CD4-positive, alpha-beta T cell treated with Interleukin-21 for 1 hour (primary cell): ENCODE measurements at places on chromosomes 5 and 9.

GRCh38 chr5:169656125-169656901 lies 19.2 kb downstream of the DOCK2 start:
- DNase-seq, result peak; percentile 11

- no peak for DNase-seq
Observed at GRCh38 chr5:128446-128845, 36.5 kb downstream of the PLEKHG4B start.

DNA sequence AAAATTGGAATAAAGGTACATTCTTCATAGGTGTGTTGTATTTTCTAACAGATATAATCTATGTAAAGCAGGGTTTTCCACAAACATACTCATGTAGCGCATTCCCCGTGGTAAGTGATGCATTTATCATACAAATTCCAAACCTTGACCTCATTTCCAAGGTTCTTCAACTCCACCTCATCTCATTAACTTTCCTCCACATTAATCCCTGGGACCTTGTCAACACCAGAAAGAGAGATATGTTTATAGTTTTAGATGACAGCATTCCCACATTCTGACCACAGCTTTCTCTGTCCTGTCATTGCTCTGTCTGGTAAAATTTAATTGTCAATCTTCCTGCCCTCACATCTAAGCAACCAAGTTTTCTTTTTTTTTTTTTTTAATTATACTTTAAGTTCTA lies 415.1 kb downstream of the TMEM161B start:
- no peak for DNase-seq

DNA sequence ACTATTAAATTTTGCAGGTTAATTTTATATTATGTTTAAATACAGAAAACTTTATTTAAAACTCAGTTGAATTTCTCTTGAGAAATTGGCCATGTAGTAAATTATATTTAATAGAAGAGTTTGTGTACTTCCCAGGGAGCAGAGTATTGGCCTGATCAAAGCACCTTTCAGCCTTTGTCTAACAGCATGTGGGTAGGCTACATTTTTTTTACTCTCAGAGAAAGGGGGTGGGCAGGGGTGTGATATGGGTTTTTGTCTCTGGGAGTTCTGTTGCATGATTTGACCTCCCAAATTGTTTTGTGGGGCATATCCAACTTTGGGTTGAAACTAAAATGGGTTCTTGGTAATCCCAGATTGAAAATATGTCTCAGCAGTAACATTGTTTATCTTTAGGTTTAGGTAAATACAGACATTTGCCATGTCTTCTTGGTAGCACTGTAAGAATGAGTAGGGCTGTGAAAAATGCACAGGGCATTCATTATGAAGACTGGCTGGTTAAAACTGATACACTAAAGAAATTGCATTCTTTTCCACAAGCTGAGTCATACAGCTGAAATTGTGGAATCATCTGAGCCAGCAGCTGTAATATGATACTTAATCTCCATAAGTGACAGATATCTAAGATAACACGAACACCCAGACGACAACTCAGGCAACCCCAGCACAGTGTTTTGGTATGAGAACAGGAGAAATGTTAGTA lies 75.4 kb upstream of the CDKN2B start:
- no peak for DNase-seq

DNA sequence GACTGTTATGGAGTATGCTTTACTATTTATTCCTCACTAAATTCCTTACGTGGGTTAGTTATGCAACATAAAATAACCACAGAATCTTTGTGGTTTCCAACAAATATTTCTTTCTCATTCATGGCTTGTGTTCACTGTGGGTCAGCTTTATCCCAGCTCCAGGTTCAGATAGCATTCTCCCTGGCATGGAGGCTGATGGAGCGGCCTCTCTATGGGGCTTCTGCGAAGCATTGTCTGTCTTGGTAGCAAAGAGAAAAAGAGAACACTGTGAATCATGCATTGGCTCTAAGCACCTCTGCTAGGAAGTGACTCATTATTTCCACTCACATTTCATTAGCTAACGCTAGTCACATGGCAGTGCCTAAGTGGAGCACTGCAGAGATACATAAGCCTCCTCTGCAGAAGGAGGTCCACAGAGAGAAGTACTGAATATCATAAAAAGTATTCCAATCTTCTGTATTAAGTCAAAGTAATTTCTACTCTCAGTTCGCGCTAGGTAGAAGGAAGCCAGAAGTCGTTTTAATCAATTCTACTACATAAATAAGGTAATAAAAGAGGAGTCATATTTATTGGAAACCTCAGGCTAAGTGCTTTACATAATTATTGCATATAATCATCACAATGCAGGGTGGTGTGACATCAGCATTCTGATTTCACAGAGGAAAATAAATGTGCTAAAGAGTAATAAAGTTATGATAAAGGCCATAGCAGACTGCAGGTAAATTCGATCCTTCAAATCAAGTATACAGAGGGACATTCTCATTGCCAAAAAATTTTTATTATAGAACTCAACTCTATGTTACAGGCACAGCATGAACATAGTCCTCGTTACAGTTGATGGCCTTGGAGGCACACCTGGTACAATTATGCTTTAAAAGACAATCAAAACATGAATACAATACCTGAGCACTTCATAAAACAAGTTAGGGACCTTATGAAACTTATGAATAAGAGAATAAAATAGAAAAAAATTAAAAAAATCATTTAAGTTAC lies 531.1 kb downstream of the CETN3 start:
- no peak for DNase-seq

DNA sequence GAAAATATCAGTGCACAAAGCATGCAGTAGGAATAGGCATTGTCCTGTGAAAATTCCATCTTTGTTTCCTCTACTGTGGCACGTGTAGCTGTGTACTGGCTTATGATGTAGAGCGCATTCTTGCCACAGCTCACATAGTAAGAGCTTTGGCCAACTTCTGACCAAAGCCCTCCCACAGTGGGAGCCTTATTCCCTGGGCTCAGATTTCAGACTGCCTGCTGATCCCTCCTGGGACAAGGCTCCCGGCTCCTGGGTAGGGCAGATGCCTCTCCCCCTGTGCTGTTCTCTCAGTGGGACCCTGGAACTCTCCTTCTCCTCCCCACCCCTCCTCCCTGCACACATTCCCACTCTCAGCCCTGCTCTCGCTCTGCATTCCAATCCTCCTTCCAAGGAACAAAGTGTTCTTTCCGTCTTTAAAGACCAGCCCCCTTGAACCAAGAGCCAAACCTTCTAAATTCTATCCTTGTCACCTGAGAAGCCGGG lies 17.5 kb downstream of the LCP2 start:
- DNase-seq, result no peak

- no peak for DNase-seq
Observed at GRCh38 chr9:7289773-7290172, 509.8 kb downstream of the DMAC1 start.

DNA sequence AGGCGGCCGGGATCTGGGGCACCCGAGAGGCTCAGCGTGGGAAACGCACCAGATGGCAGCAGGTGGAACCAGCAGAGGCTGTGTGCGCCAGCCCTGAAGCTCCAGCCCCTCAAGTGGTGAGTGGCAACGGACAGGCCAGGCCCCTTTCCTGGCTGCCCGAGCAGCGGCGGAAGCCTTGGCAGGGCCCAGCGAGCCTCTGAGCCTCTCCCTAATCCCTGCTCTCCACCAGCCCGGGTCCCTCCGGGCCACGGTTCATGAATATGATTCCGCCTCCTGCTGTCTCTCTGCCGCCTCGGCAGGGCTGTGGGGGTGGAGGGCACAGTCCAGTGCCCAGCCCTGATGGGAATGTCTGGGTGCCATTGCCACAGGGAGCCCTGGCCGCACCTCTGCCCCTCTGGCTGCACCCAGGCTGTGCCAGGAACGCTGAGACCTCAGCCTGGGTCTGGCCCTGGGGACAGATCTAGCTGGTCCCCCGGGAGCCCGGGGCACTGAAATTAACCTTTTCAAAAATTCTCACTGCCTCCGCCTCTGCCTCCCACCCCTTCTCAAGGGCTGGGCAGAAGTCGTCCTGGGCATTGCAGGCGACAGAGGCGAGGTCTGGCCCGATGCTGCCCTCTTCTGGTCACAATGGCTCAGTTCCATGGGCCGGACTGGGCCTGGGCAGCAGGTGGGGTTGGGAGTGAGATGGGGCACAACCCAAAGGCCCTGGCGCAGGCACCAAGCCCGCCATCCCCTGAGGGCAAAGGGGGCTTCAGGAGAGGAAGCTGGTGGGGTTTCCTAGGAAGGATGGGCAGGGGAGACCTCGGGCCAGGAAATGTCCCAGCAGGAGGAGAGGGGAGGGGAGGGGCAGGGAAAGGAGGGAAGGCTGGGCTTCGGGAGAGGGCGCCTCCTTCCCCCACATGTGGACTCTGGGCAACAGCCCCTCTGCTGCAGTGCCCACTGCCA lies 20.3 kb downstream of the CCDC187 start:
- peak; percentile 71 for DNase-seq

DNA sequence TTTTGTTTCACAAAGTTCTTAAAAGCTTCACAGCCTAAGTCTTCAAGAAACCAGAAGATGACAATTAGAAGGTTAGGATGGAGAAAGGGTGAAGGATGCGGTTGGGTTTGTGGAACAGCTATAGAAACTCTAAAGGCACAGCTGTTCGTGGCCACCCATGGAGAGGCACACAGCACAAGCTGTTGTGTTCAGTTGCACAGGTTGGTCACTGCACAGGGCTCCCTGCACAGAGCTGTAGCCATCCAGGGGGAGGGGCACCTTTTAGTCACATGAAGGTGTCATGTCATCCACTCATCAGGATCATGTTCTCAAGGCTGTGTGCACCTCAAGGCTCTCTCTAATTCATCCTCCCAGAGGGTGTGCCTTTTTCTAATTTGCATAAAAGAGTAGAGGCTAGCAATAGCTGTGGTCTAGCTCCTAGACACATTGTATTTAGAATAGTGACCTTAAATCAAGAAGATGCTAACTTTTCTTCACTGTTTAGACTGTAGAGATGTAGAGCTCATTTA lies 5.0 kb upstream of the RASGRF2 start:
- DNase-seq, result no peak

- no peak for DNase-seq
Observed at GRCh38 chr5:83967417-83967816, 246.8 kb upstream of the HAPLN1 start.

DNA sequence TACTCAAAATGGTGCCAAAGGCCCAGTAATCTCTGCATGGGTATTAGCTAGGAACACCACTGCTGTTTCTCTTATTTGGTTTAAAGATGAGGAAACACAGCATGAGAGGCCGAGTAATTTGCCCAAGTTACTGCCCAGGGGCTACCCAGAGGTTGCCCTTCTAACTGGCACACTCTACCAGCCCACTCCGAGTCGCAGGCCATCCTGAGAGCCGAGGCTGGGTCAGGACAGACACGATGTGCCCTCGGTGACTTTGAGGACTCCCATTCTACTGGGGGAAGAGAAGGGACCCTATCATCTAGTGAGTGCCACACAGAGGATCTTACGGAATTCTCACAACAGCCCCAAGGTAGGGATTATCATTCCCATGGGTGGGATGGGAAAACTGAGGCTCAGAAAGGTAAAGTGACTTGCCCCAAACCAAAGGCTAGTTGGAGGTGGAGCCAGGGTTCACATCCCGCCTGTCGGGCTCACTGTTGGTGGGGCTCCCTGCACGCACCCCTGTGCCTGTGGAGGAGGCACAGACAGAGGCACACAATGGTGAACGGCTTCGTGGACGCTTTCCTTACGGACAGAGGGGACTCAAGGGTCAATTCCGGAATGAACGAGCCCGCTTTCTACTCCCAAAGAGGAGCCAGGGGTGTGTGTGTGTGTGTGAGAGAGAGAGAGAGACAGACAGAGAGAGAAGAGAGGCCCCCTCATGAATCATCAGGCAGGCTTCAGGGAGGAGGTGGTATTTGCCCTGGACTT lies 225.0 kb downstream of the MELK start:
- DNase-seq, result no peak

DNA sequence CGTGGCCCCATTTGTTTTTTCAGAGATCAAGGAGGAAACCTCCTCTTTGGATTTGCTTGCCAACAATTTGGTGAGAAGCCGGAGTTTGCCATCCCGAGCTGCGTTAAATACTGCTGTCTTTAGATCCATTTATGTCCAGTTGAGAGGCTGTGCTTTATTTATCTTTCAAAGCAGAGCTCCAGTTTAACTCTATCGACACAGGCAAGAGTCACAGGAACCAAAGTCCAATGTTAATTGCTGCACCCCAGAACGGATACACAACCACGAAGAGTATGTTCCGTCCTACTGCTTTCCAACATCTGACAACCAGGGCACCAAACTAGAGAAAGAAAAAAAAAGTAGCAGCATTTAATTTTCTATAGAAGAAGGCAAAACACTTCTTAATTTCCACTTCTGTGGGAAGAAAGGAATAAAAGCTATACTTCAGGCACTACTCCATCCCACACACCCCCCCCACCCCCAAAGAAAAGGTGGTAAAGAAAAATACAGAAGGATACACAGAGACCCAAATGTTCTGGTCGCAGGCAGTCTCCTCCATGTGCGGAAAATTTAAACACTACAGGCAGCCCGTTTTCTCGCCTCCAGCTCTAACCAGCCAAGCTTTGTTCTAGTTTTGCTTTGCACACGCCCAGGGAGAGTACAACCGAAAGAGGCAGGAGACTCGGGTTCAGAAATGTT lies 1.1 kb downstream of the FEM1C start:
- peak; percentile 62 for DNase-seq
